Activated T-helper 9 cell treated with anti-CD3 and anti-CD28 coated beads, Interleukin-2, amount 50 U/mL, for 16 hours (primary cell): ENCODE measurements at places on chromosomes 7 and 10.

- no peak for DNase-seq
Observed at GRCh38 chr7:20401861-20402746, 71.4 kb downstream of the ITGB8 start.

- no peak for DNase-seq
Observed at GRCh38 chr10:119023553-119023868, 6.0 kb upstream of the NANOS1 start.

DNA sequence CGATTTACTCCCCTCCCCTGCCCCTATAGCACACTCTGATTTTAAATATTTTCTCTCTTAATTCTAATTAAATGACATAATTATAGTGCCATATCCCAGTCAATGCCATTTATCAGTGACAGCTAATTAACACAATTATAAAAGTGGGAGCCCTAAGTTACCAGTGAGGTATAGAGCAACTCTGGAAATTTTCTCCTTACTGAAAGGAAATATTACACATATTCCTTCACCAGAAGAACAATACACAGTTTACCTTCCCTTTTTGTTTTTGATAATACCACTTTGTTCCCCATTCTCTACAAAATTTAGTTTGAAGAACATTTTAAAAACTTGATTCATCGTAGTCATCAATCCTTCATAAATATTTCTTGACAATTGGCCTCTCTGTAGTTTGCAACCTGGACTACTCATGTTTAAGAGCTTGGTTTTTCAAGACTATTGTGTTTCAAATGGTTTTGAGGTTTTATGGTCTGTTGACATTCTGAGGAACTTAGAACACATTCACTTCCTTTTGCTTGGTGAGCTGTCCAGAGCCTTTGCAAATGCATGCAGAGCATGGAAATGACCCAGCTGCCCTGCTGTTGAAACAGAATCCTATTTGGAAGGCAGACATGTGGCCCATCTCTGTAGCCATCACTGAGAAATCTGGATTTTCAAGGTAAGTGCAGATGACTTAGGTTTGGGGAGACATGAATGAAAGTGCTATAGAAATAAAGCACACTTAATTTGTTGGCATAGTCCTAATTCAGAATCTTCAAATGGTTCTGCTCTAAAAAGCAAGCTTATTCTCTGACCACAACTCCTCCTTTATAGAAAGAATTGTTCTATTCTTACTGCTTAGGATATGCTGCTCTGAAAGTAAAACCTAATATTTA lies at the start of gene GPR141:
TSS of gene GPR141 (plus strand) at position 521 of the 875 bp plus-strand sequence. CDS start 56,628 bp downstream, outside the sequence.
- DNase-seq = no peak

- no peak for DNase-seq
Observed at GRCh38 chr10:32436215-32436614, 9.7 kb upstream of the CCDC7 start.

- DNase-seq = no peak
Observed at GRCh38 chr7:122694697-122695096, 4.2 kb downstream of the RNF133 start.

DNA sequence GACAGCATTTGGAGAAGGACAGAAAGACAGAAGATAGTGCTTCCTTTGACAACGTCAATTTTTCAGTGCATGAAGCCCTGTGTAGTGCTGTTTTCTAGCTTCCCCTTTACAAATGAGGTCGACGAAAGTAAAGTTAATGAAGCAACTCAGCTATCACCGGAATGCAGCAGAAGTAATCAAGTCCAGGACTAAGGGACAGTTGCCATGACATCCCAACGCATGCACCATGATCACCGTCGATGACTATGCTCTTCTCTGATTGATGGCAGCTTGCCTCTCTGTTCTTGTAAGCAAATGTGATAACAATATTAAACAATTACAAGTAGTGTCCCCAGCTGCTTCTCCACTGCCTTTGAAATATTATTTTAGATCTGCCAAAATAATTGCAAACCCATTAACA lies 205.8 kb downstream of the FRMD4A start:
- no peak for DNase-seq

GRCh38 chr7:22653951-22654350 lies 73.0 kb upstream of the IL6 start:
- no peak for DNase-seq

GRCh38 chr7:26482927-26483326 lies 191.3 kb downstream of the SNX10 start:
- no peak for DNase-seq

GRCh38 chr7:17020250-17020649 lies 138.5 kb upstream of the AGR3 start:
- no peak for DNase-seq

- no peak for DNase-seq
Observed at GRCh38 chr7:18445483-18445882, 50.1 kb upstream of the HDAC9 start.

GRCh38 chr7:71871446-71871845 lies 540.7 kb downstream of the CALN1 start:
- DNase-seq = no peak

DNA sequence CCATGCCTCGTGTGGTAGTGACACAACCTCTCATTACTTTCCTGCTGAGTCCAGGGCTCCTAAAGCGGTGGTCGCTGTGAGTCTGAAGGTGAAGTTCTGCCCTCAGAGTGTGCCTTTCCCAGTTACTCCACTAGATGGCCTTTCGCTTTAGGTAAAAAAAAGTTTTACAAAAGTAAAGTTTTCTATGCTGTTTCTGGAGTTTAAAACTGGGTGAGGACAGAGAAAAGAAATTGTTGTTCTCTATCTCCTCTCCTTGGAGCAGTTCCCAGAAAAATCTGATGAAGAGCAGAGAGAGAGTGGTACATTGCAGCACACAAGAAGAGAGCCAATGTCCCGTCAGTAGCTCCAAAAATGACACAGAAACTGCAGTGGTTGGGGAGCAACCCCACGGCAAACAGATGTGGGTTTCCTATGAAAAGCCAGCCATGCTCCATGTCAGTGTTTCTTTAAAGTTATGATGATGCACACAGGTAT lies 257.1 kb downstream of the GLI3 start:
- no peak for DNase-seq

DNA sequence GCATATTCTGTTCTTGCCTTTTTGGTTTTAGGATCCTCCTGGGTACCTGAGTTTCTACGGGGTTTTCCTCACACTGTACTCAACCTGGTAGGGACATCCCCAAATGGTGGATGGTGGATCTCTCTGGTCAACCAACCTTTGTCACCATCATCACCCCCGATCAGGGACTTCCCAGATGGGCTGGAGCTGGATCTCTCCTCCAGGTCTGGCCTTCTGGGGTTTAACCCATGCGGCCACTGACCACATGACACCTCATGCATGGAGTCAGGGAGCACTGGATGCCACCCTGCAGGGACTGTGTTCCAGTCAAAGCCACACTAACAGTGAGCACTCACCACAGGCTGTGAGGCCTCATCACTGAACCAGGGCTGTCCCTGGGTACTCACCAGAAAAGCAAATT lies 80.0 kb downstream of the CELF2 start:
- DNase-seq = no peak

GRCh38 chr7:98556288-98556687 lies 60.8 kb upstream of the NPTX2 start:
- no peak for DNase-seq

GRCh38 chr7:20364571-20365196 lies 34.0 kb downstream of the ITGB8 start:
- no peak for DNase-seq

DNA sequence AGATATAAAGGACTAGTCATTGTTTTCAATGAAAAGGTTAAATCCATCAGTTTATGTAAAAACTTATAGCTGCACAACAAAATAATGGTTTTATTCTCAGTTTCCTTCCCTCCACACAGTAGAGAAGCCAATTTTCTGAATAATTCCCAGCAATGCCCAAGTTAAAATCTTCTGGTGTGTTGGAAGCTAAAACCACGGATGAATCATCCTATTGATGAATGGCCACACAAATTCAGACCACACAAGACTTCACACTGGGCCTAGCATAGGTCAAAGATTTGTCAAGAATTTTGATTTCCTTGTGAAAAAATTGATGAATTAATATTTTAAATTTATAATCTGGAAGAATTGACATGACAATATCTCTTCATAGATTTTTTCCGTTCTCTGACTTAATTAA lies 617.6 kb downstream of the INHBA start:
- no peak for DNase-seq

DNA sequence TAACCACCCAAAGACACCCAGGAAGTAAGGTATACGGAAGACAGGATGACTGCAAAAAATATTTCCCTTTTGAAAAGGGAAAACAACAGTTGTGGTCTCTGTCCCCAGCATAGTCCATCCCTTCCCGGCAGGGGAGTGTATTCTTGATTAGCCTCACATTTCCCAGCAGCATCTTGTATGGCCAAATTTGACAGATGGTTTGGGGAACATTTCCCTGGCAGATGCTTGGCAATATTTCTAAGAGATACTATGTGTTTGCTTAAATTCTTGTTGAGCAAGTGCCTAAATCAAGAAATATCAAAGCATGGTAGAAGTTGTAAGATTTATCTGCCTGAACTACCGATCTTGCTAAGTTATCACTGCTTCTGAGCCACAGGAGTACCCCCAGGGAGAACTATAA lies 56.9 kb upstream of the TPK1 start:
- DNase-seq = no peak

DNA sequence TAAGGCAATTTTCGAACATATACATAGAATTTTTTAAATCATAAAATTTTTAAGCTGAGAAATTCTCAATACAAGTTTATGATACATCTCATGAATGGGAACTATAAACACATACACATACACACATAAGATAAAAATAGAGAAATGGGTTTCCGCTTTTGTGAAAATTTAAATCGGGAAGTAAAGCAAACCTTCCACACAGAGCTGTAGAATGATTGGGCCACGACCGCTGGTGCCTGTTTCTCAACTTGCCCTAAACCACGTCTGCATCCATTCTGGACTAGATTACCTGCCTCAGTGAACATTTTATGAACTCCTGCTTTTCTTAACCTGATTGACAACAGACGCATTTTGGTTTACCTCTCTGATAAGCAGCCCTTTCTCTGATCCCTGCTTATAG lies 264.4 kb downstream of the SKAP2 start:
- DNase-seq = no peak

DNA sequence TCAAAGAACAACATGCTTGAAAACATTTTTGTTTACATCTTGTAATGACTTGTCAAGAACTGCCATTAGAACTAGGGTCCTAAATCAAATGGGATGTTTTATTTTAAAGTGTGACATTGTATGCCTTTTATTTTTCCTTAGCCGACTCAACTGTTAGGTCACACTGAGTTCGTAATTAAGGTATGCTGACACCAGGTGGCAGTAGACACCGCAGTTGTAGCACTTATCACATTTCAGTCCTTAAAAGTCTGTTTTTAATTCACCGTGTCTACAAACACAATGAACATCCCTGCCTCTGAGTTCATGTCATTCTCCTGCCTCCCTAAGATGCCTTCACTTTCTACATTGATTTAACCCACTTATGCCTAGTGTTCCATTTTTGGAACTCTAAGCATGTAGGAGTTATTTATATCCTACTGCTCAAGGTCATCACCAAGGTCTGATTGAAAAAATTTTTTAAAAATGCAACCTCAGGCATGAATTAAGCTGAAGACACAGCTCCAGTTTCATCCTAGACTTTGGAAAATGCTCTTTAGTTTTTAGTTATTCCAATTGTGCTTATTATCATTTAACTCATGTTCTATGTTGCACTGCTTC lies 186.1 kb downstream of the BMPER start:
- no peak for DNase-seq

- DNase-seq = no peak
Observed at GRCh38 chr7:5248201-5248885, 34.4 kb upstream of the SLC29A4 start.

- DNase-seq = no peak
Observed at GRCh38 chr7:15780271-15780670, 93.8 kb upstream of the MEOX2 start.

DNA sequence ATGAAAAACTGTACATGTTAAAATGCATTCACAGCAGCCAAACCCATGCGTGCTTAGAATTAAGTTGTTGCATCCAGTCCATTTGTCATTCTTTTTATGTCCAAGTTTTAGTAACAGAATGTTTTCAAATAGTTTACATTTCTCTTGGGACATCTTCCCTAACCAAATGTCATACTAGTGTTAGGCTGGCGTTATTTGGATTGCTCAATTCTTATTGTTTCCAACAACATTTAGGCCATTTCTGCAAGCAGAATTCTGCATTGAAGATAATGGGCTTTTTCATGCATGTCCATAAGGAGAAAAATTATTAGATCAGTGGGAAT lies 203.0 kb downstream of the HIBADH start:
- no peak for DNase-seq

DNA sequence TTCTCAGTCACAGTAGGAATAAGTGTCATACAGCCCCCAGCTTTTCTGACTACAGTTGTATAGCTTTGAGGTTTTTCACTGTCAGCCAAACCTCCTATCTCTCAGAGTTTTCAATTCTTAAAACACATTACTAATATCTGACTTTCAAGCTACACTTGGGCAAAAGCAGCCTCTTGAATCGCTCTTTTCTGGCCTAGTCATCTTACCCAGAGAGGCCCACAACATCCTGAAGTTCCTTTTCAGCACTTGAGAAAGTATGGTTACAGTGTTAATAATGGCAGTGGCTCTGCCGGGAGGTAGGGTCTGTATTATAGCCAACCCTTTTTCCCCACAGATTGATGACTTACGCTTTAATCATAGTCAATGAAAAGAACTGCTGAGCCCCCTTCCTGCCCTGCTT lies 181.0 kb downstream of the LRRC4 start:
- no peak for DNase-seq

- no peak for DNase-seq
Observed at GRCh38 chr10:114943000-114943399, 5.0 kb downstream of the TRUB1 start.

GRCh38 chr7:122289426-122289825 lies 15.1 kb downstream of the FEZF1 start:
- no peak for DNase-seq

DNA sequence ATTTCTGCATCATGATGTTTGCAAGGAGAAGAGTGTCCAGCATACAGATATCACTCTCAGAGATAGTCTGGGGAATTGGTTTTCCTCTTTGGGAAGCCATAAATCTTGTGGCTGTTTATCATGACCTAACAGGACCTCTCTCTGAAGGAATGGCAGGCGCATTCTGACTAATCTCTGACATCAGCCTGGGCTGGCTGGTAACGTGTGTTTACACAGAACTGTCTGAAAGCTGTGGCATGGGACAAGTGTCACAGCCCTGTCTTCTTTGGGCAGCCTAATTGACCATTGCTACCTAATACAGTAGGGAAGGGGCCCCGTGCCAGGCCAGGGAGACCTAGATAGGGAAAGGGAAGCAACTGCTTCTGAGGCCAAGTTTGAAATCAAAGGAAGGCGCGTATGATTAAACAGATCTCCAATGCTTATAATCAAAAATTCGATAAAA lies 73.9 kb upstream of the CABCOCO1 start:
- no peak for DNase-seq

DNA sequence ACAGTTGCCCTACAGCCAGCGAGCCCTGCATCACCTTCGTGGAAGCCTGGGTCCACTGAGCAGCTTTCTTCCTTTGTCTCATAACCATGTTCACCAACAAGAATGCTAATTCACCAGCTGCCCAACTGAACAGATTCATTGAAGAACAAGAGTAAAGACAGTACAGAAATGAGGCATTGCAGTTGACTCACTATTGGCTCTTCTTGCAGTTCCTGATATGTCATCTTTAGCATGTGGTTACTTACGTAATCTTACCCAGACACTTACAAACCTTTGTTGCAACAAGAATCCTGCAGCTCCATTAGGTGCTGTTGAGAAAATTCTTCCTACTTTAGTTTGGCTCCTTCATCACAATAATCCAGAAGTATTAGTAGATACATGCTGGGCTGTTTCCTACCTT lies 174.0 kb upstream of the TPK1 start:
- no peak for DNase-seq
